ENCODE measurements at places on chromosomes 16 and 17.

GRCh38 chr16:89167425-89167941 is 4.1 kb upstream of the CDH15 start:
- H3K4me3 ChIP-seq: no peak overlapping the region
- DNase-seq: peak; percentile 81
- H3K36me3 ChIP-seq: no peaks in the 10 kb centered on the region
- H3K27me3 ChIP-seq: no peaks in the 10 kb centered on the region
- no peak overlapping the region for H3K27ac ChIP-seq
- H3K4me1 ChIP-seq: 0 out of 2 replicates have a peak, but pooled peaks cover 3% of the 10 kb centered on the region

- H3K27ac ChIP-seq: peak overlapping the region; percentile 64
- peak; percentile 79 for DNase-seq
- peak overlapping the region; percentile 20 for H3K4me3 ChIP-seq
- H3K27me3 ChIP-seq: no peaks in the 10 kb centered on the region
- peaks cover 61% of the 10 kb centered on the region for H3K4me1 ChIP-seq
Measured at GRCh38 chr16:50208460-50208931, 55.4 kb downstream of the TENT4B start.

GRCh38 chr17:75809631-75810111 is 25.1 kb downstream of the UNK start:
- peaks cover 10% of the 10 kb centered on the region for H3K36me3 ChIP-seq
- H3K27me3 ChIP-seq: no peaks in the 10 kb centered on the region
- peaks cover 20% of the 10 kb centered on the region for H3K4me1 ChIP-seq
- peak overlapping the region; percentile 67 for H3K27ac ChIP-seq

DNA sequence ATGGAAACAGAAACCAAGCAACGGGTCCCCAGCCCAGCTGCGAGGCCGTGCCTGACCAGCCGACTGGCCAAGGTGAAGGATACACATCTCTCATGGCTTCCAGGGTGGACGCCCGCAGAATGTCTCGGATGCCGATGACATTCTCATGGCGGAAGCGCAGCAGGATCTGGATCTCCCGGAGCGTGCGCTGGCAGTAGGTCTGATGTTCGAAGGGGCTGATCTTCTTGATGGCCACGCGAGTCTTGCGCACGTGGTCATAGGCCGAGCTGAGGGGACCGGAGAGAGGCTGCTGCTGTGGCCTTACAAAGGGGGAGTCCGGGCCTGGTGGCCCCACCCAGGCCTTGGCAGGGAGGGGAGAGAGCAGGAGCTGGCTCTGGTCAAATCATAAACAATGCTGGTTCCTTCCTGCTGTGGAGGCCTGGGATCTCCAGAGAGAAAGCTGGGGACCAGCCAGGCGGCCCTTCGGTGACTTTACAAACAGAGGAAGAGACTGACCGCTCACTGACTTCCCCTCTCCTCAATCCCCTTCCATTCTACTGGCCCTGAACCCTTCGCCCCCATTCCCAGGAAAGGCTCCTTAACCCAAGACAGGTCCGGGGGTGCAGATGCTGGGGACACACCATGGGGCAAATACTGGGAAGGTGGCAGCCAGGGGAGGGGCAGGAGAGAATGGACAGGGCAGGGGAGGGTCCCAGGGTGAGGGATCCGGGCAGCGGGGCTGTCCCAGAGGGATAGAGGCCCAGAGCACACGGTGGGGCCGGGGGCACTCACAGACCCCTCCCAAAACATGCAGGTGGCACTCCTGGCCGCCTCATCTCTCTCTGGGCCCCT is 1.1 kb downstream of the MAPK3 start:
- peak; percentile 31 for DNase-seq
- H3K27ac ChIP-seq: 0 out of 2 replicates have a peak overlapping the region, but pooled peaks have one; percentile 8
- H3K4me1 ChIP-seq: peaks cover 14% of the 10 kb centered on the region
- H3K4me3 ChIP-seq: peak overlapping the region; percentile 86

- peak; percentile 4 for DNase-seq
- no peak overlapping the region for H3K27ac ChIP-seq
- H3K4me1 ChIP-seq: no peaks in the 10 kb centered on the region
- H3K4me3 ChIP-seq: no peak overlapping the region
Measured at GRCh38 chr16:28596115-28596630, 677 bp downstream of the SULT1A2 start.

GRCh38 chr17:69269131-69269998 is 40.7 kb upstream of the ABCA10 start:
- peaks cover 20% of the 10 kb centered on the region for H3K4me1 ChIP-seq
- H3K36me3 ChIP-seq: no peaks in the 10 kb centered on the region
- peak; percentile 59 for DNase-seq
- H3K4me3 ChIP-seq: peak overlapping the region; percentile 23
- no peaks in the 10 kb centered on the region for H3K27me3 ChIP-seq

DNA sequence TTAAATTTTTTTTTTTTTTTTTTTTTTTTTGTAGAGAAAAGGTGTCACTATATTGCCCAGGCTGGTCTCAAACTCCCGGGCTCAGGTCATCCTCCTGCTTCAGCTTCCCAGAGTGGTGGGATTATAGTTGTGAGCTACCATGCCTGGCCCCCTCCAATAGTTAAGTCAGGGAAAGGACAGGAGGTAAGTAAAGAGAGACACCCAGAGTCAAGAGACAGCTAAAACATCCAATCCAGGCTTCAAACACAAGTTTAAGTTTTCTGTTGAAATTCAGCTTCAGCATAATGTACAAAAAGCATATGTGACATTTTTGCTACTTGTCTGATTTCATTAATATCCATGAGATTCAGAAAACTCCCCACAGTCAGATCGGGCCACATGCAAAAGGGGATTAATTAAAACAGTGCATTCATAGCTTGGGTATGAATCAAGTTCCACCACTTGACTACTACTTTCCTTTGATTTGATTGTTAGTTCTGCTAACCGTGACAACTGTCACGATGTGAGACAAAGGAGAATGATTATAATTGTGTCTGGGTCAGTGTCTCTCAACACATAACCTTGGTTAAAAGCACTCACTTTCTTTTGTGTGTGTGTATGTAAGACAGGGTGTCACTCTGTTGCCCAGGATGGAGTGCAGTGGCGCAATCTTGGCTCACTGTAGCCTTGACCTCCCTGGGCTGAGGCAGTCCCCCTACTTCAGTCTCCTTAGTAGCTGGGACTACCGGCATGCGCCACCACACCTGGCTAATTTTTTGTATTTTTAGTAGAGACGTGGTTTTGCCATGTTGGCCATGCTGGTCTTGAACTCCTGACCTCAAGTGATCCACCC is 184.9 kb downstream of the PARN start:
- no peak for DNase-seq
- H3K27ac ChIP-seq: no peak overlapping the region
- H3K27me3 ChIP-seq: no peaks in the 10 kb centered on the region
- peaks cover 13% of the 10 kb centered on the region for H3K4me1 ChIP-seq
- H3K4me3 ChIP-seq: no peak overlapping the region
- no peaks in the 10 kb centered on the region for H3K36me3 ChIP-seq

DNA sequence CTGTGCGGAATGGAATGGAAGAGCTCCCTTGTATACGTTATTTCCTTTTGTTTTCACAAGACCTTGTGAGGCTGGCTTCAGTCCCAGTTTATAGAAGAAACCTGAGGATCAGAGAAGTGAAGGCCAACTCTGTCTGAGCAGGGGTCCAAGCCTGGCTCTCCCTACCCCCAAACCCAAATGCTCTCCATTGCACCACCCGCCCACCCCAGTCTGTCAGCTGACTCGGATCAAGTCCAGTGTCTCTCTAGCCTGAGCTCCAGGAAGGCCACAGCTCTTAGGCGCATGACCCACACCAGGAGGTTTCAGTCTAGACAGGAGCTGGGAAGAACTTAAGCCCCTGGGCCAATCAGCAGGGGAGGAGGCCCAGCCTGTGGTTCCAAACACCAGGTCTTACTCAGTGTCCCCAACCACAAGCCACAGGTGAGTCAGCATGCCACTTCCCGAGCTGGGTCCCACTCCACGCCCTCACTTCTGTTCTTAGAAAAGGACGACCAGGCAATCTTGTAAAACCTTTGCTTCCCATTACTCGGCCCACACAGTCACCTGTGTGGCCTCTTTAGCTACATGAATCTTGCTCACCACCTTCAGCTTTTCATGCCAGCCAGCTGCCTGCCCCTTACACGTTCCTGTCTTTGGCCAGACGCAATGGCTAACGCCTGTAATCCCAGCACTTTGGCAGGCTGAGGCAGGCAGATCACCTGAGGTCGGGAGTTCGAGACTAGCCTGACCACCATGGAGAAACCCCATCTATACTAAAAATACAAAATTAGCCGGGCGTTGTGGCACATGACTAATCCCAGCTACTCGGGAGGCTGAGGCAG is 27.8 kb downstream of the TK2 start:
- peak overlapping the region; percentile 35 for H3K27ac ChIP-seq
- DNase-seq: peak; percentile 75
- H3K36me3 ChIP-seq: no peaks in the 10 kb centered on the region
- no peak overlapping the region for H3K4me3 ChIP-seq

DNA sequence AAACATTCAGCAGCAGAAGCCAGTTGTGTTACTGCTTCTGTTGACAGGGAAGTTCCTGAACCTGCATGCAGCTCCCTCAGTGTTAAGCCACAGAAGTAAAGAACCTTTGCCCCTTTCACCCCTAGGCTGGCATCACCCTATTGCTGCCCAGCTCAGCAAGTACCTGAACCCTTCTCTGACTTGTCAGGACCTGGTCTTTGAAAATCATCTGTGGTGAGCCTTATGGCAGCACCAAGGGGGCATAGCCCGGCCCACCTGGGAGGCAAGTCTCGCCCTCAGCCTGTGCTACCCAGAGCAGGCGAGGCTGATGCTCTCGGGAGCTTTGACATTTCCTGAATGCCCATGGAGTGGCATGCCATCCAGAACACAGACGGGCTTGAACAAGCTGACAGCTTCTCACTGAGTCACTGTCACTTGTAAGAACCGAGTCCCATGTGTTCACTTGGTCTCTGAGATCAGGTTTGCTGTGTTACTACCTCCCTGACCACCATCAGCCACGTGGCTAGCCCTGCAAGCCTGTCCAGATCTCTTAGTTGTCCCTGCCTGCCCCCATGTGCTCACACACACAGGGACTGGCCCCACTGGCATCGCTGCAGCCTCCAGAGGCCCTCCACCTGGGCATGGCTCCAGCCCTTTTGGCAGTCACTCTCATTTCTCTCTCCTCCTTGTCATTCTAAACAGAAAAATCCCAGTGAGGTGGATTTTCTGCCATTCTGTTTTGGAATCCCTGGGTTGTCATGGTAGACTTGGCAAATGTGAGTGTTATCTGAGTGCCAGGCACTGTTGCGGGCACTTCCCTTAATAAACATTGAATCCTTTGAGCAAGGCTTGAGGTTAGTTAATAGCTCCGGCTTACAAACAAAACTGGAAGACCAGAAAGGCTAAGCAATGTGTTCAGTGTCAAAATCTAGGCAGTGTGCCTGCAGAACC is 2.9 kb upstream of the CARMIL2 start:
- peaks cover 14% of the 10 kb centered on the region for H3K36me3 ChIP-seq
- no peak overlapping the region for H3K27ac ChIP-seq
- H3K27me3 ChIP-seq: peaks cover 4% of the 10 kb centered on the region
- peak; percentile 67 for DNase-seq

DNA sequence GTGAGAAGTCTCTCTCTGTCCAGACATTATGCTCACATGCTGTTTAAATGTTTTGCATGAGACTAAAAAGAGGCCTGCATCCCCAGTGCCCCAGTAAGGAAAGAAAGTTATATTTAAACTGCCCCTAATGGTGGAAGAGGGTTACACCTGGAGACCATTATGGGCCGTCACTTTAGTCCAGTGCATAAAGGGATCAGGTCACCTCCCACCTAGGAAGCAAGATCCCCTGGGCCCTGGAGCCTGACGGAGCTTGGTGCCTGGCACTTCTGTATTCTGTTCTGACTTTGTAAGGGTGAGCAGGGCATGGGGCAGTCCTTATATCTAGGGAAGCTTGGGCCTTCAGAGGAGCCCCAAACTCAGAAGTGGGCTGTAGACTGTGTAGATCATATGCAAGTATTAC is 67.9 kb downstream of the CPPED1 start:
- H3K27me3 ChIP-seq: no peaks in the 10 kb centered on the region
- H3K4me3 ChIP-seq: no peak overlapping the region
- H3K36me3 ChIP-seq: peaks cover 6% of the 10 kb centered on the region

- H3K36me3 ChIP-seq: no peaks in the 10 kb centered on the region
- no peak overlapping the region for H3K4me3 ChIP-seq
- no peak overlapping the region for H3K27ac ChIP-seq
- DNase-seq: no peak
- no peaks in the 10 kb centered on the region for H3K4me1 ChIP-seq
- peaks cover 19% of the 10 kb centered on the region for H3K27me3 ChIP-seq
Measured at GRCh38 chr17:74645010-74645409, 21.5 kb upstream of the CD300E start.

DNA sequence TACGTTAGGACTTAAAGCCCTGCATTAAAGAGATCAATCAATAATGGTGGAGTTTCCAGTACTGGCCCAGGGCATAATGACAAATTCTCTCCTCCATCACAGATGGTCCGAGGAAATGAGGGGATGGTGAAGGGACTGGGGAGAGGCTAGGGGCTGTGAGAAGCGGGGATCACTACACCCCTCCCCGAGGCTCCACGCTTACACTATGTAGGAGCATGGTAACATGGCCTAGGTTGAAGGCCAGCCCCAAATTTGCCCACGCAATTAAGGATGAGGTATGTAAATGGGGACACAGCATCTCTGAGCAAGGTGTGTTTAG is 8.0 kb upstream of the AKTIP start:
- no peak overlapping the region for H3K27ac ChIP-seq
- DNase-seq: no peak
- no peak overlapping the region for H3K4me3 ChIP-seq
- no peaks in the 10 kb centered on the region for H3K36me3 ChIP-seq
- H3K4me1 ChIP-seq: peaks cover 18% of the 10 kb centered on the region
- H3K27me3 ChIP-seq: no peaks in the 10 kb centered on the region

DNA sequence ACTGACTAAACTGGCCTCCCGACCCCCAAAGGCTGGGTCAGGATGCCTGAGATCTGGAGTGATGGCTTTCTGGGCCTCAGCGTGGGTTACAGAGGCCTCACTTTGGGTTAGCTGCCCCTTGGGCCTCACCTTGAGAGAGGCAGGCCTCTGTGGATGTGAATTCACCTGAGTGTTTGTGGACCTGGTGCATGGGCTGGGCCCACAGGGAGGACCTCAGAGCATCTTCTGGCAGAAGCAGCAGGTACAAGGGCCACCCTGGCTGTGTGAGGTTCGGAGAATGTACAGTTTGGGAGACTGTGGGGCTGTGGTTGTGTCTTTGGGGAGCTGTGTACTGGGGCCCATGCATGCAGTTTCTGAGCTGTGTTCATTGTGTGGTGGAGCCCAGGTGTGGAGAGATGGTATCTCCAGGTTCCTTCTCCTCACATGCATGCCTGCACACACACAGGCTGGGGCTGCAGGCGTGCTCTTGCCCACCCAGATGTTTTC is 18.3 kb downstream of the RARA start:
- no peak overlapping the region for H3K4me3 ChIP-seq
- H3K4me1 ChIP-seq: peaks cover 78% of the 10 kb centered on the region
- DNase-seq: no peak
- H3K36me3 ChIP-seq: 0 out of 2 replicates have a peak, but pooled peaks cover 4% of the 10 kb centered on the region
- H3K27me3 ChIP-seq: no peaks in the 10 kb centered on the region

GRCh38 chr16:48433116-48433849 is 48.1 kb upstream of the SIAH1 start:
- no peak overlapping the region for H3K27ac ChIP-seq
- no peaks in the 10 kb centered on the region for H3K4me1 ChIP-seq
- DNase-seq: no peak
- no peaks in the 10 kb centered on the region for H3K27me3 ChIP-seq
- no peaks in the 10 kb centered on the region for H3K36me3 ChIP-seq

Data from GM23248 (cell line).